Omental fat pad (tissue), 4 donors: ENCODE measurements at places on chromosomes 3 and 15.

DNA sequence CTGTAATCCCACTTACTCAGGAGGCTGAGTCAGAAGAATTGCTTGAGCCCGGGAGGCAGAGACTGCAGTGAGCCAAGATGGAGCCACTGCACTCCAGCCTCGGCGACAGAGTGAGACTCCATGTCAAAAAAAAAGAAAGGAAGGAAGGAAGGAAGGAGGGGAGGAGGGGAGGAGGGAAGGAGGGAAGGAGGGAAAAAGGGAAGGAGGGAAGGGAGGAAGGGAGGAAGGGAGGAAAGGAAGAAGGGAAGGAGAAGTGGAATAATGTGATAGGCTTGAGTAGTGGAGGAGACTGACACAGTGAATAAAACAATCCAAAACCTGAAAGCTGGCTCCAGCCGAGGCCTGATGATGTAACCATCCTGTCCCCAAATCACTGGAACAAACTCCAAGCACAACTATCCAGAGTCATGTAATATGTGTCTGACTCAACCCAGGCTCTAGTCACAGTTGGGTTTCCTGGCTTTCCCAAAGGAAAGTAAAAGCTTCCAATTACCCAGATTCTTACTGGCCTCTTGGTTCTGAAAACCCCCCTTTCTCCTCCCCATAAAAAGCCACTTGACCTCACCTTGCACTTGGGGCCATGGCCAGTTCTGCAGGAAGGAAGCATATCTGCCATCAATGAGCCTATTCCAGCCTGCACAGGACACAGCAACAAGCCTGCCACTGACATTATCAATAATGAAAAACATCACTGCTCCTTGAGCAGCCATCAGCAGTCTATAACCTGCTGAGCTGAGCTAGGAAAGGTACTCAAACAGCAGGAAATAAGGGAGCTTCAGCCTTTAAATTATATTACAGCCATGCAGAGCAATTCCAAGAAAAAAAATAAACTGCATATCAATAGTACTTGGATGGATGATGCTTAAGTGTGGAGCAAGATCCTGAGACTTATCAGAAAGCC lies 48.3 kb downstream of the MB21D2 start:
- no peak for DNase-seq

DNA sequence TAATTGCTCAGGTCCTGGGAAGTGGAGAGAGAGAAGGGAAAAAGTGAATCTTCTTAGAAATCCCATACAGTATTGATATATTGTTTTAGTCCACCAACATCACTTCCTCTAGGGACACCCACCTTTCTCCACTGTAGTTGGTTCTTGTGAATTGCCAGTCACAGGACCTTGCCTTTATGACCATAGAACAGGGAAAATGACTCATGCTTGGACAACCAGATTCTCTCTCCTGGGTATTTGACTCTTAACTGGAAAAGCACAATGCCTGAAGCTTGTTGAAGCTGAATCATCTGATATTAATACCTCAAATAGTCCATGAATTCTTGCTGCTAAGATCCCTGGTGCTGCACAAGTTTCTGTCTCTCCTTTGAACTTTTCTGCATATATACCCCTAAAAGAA lies 32.5 kb upstream of the DCLK3 start:
- no peak for DNase-seq

GRCh38 chr3:156479604-156480003 lies 75.3 kb downstream of the SSR3 start:
- DNase-seq = no peak

GRCh38 chr3:61269435-61269834 lies 18.2 kb upstream of the FHIT start:
- DNase-seq = no peak

DNA sequence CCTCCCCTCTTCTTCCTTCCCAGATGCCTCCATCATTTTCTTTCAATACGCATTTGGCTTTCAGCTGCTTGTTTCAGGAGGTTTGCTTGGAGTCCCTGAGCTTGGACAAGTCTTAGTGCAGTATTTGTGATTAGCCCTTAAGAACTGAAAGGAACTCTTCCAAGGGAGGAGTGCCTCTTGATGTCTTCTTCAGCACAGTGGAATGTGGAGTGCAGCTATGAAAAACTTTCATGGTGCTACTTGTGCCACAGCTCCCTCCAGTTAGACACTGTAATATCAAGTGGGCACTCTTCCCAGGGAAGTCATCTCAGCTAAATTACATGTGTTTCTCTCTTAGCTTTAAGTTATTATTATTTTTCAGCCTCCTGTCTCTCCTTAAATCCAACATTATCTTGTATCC lies 173.1 kb downstream of the NECTIN3 start:
- no peak for DNase-seq

- DNase-seq = no peak
These were observed 21.1 kb upstream of the GAP43 start for GRCh38 chr3:115602194-115602593.
